ENCODE measurements at places on chromosomes 12 and 14. TPM values are rescaled to one million over a fixed set of nuclear protein-coding genes. Genes with fewer than 3 reads are reported as not detected.

The NANOG gene
- 48.5 TPM for polyA plus RNA-seq

The CLECL1 gene
- not detected for polyA plus RNA-seq

The DPPA3 gene
- 5.4 TPM for polyA plus RNA-seq

The AMN1 gene
- 14.1 TPM for polyA plus RNA-seq

The AQP6 gene
- polyA plus RNA-seq: not detected

The AICDA gene
- polyA plus RNA-seq: not detected

The NAV3 gene
- polyA plus RNA-seq: 4.0 TPM

The PIANP gene
- polyA plus RNA-seq: 7.7 TPM

The EIF2S3B gene
- polyA plus RNA-seq: 0.56 TPM

The NPAS3 gene
- 0.17 TPM for polyA plus RNA-seq

The EML5 gene
- polyA plus RNA-seq: 0.18 TPM

The KRT82 gene
- polyA plus RNA-seq: not detected

The CLEC2A gene
- polyA plus RNA-seq: not detected
